Activated CD8-positive, alpha-beta memory T cell treated with anti-CD3 and anti-CD28 coated beads for 1 hour (primary cell): ENCODE measurements at places on chromosomes 1 and 21.

DNA sequence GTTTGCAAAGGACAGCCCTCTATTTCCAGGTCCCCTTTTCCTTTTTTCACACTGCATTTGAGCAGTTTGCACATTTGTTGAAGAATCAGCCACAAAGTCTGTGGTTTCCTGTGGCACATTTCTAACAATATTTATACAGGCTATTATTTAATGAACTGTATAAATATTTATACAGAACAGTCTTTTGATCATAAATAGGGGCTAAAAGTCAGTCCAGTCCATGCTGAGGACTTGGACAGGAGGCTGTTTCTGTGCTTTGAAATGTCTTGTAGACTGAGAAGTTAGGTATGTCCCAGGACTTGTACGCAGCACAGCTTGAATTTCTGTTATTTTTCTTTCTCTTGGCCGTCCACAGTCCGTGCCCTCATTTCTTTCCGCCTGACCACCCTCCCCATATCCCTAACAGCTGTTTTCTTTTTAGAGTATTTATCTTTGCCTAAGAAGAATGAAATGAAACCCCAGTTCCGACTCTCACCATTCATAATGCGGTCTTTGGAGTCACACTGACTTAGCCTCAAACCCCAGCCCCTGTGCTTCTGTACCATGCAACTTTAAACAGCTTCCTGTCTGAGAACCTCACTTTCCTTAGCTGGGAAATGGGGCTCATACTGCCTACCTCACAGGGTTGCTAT lies 19.7 kb downstream of the FGGY start:
- no peak for DNase-seq

DNA sequence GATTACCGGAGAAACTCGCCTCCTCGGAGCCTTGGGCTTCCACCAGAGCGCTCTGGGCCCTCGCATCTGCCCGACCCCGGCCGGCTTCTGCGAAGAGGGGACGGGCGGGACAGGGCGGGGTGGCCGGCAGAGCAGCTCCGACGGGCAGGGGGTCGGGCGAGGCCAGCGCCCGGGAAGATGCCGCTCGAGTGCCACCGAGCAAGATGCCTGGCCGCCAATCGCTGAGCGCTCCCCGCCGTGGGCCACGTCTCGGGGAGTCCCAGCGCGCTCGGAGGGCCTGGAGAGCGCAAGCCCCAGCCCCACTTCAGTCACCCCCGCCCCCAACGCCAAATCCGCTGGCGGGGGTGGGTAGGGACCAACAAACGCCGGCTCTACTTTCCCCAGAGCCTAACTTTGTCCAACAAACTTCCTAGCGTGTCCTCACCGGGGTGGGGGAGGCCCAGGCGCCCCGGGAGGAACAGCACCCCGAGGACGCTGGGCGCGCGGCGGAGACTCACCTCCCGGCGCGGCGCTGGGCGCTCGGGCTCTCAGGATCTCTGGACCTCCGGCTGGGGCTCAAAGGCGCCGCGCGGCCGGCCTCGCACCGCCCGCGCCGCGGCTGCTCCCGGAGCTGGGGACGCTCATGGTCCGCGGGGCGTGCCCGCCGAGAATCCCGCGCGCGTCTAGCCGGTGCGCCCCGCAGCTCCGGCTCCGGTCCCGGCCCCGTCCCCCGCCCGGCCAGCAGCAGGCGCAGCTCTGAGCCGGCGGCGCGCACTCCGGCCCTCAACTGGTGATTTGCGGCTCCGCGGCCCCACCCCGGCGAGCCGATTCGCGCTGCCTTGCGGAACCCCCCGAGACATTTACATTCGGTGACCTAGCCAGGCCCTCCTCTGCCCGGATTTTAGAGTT lies at the start of gene BCAR3:
BCAR3 (minus strand) TSS at position 737 of the 888 bp plus-strand sequence. CDS start 6,907 bp downstream, outside the sequence.
- no peak for DNase-seq

- no peak for DNase-seq
These were observed 51.0 kb upstream of the ERRFI1 start for GRCh38 chr1:8077120-8077573.

DNA sequence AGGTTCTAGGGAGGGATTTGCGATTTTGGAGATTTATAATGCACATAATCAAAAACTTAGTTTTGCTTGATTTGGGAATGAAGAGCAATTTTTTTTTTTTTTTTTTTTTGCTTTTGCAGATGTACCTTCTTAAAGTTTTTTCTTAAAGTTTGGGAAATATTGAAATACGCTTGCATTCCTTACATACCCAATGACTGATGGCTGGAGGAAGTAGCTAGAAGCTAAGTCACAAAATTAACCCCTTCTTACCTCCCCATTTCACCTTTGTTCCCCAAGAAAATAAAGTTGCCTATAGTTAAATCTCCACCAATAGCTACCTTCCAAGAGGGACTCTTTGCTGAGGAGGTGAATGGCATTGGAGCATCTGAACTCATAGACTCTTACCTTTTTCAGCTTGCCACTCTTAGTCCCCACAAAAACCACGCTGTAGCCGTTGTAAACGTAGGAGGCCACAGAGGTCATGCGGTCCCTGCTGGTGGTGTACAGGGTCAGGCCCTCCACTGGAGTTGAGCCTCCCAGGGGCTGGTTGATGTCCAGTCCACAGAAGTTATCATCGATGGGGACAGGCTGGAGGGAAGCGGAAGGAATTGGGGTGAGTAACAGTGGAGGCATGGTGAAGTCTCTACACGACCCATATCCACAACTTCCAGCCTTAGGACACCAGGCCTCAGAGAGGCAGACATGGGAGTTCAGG lies 34.1 kb downstream of the PLXNA2 start:
- no peak for DNase-seq

DNA sequence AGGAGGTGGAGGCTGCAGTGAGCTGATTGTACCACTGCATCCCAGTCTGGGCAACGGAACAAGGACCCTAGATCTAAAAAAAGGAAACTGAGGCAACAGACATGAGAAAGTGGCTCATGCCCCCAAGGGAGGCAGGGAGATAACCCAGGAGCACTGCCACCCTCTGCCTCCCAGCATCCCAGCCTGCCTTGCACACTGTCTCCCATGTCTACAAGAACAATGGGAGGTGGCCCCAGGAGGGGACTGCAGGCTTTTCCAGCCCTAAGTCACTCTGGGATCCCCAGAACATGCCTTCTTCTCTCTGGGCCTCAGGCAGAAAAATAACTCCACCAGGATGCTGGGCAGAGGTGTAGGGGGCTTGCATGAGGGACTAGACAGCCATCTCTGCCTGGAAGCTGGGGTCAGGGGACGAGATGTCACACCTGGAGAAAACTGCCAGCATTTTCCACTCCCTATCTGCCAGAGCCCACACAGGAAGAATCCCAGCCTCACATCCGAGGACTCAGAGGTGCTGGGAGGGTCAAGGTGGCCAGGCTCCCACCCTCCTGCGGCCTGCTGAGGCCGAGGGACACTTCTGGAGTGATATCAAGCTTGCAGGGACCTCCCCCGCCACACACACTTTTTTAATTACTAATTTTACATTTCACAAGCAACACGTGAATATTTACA lies 21.4 kb downstream of the RUNX3 start:
- no peak for DNase-seq

DNA sequence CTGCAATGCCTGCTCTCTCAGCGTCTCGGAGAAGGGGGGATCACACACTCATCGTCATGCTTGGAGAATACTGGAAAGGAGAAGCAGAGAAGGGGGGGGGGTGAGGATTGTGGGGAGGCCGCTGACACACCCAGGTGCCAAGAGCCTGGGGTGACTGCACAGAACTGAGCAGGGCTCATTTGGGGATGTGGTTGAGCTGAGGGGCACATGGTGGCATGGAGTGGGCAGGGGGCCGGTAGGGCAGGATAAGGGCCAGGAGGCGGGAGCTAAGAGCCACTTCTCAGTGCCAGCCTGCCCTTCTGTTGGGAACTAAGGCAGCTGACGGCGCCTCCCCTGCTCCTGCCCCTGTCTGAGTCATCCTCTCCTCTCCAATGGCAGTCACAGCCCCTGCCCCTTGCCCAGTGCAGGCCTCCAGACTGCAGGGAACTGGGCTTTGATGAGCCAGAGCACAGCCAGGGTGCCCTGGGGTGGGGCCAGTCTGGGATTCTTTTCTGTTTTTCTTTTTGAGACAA lies 27.2 kb downstream of the MRPL37 start:
- DNase-seq: no peak

GRCh38 chr1:18681423-18681835 lies 50.8 kb downstream of the PAX7 start:
- no peak for DNase-seq

GRCh38 chr1:62706985-62707743 lies 19.0 kb upstream of the DOCK7 start:
- DNase-seq: no peak

DNA sequence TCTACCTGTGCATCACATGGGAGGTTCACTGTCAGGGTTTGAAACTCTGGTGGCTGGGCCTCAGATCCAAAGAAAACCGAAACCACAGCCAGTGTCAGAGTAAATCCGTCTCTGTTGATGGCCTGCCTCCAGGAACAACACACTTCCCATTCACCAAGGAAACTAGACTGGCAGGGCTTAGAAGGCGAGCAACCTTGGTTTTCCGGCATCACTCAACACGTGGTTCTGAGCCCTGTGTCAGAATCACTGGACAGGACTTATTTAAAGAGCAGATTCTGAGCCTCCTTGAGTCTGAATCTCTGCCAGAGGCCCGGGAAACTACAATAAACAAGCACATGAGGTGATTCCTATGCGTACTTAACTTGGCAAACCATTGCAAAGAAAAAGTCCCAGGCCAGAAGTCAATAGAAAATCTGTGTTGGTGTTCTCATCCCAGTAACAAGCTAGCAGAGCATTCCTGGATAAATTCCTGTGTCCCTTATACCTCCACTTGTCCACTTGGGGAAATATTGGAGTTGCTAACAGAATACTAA lies 70.0 kb downstream of the KCTD3 start:
- no peak for DNase-seq

DNA sequence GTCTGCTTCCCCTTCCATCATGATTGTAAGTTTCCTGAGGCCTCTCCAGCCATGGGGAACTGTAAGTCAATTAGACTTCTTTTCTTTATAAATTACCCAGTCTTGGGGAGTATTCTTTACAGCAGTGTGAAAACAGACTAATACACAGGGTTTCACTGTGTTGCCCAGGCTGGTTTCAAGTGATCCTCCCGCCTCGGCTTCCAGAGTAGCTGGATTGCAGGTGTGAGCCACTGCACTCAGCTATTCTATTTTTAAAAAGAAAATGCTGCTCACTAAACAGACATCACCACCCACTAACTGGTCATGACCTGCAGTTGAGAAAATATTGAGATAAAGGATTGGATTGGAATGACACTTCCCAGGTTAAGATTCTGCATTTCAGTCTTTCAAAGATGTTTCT lies 20.8 kb upstream of the SLC2A7 start:
- no peak for DNase-seq
